NCI-H82 (cell line): ENCODE measurements at places on chromosomes 5 and 9.

GRCh38 chr9:97809666-97810344 is 43.2 kb upstream of the FOXE1 start:
- no peak for DNase-seq

DNA sequence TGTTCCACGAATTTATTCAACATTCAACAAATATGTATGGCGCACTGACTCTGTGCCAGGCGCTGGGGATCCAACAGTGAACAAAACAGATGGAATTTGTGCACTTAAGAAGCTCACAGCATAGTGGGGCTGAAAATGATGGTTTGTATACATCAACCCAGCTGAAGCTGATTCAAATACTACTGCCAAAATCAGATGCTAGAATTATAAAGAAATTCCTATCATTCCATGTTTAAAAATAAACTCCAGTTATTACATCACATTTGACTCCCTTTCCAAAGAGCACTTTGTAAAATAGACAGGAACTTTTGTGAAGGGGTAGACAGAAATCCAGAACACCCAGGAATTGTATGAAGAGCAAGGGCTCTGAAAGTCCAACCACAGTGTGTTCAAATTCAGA is 54.1 kb downstream of the ZNF608 start:
- DNase-seq: no peak

DNA sequence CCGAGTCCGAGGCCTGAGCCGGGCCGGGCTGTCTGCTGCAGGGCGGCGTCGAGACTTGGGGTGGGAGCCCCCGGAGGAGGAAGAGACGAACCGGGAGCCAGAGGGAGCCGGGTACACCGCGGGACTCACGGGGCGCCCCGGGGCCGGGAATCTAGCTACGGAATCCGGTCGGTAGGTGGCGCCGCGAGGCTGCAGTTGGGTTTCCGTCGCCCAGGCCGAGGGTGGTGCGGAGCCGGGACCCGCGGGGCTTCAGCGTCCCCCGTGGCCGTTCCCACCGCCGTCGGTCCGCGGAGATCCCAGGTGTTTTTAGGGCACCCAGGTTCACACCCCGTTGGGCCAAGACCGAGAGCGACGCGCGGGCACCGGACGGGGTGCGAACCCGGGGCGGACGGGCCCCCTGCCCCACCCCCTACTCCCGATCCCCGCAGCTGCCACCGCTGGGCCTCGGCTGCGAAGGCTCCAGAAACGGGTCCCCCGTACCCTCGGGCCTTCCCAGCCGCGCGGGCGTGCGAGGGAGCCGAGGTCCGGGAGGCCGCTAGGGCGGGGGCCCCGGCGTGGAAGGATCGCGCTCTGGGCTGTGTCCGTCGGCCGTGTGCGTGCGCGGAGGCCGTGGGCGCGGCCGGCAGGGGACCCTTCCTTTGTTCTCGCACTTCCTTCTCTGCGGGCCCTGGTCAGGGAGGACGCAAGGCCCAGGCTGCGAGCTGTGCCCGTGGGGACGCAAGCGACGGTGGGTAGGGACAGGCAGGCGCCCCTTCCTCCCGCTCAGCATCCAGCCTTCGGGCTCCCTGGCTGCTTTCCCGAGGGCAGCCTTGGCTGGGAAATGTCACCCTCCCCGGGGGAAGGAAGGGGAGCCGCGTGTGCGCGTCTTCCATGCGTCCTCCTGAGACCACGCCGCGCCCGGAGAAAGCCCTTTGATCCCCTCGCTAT is 146.6 kb downstream of the GAPVD1 start:
- peak; percentile 79 for DNase-seq

GRCh38 chr5:9781890-9782289 is 151.7 kb upstream of the TAS2R1 start:
- DNase-seq: no peak

- no peak for DNase-seq
These were observed 1.4 kb upstream of the GDNF start for GRCh38 chr5:37841203-37841602.

GRCh38 chr9:99433555-99433954 is 211.5 kb downstream of the SEC61B start:
- DNase-seq: no peak
